ENCODE measurements at places on chromosomes 2 and 18.

DNA sequence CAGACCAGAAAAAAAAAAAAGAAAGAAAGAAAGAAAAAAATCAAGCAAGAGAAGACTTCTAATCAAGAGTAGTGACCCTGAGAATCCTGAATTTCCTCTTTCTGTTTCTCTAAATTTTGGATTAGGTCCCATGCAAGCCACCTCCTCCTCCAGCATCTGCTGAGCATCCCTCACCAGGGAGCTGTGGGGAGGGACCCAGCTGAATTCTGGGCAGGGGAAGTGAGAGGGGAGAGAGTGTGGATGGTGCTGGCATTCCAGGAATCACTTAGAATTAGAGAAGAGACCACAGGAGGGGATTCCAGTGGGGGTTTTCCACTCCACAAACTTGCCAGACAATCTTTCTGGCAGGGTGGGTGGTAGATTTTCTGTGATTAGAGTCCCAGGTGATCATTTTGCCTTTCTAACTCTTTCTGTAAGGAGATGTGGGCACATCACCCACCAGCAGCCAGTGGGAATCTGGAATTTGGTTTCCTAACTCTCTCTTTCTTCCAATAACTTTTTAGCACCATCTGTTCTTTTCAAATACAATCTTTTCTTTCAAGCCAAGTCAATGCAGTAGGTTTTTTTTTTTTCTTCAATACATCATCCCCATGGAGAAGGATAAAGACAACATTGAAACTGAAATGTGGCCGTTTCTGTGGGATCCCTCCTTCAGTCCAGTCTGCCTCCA, 279.2 kb downstream of the CLIP4 start:
- DNase-seq, result no peak

DNA sequence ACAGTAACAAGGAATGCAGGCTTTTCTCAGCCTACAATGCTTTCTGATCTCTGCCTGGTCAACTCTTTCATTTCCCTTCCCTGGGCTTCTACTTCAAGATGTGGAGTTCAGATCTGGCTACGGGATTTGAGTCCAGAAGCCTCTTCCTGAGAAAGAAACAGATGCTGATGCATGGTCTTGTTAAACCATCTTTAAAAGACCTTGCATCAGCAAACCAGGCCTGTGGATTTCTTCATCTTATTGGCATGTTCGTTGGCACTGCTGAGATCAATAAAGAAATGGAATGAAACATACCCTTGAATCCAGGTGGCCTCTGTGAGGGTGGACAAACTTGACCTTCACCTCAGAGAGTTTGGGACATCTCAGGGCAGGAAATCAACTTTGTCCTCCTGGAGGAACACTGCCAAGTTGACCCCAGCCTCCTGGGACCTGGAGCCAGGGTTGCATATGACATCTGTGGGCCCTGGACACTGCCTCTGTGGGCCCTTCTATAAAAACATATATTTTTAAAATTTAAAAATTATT, 21.4 kb downstream of the IGFBP2 start:
- no peak for DNase-seq

GRCh38 chr2:10654069-10654468, 35.7 kb downstream of the NOL10 start:
- no peak for DNase-seq

GRCh38 chr2:160358046-160358445, 135.6 kb downstream of the RBMS1 start:
- DNase-seq, result peak; percentile 61

All from GM04503 (cell line).